ENCODE measurements at places on chromosomes 12 and 14. TPM values are rescaled to one million over a fixed set of nuclear protein-coding genes. Genes with fewer than 3 reads are reported as not detected.

DNA sequence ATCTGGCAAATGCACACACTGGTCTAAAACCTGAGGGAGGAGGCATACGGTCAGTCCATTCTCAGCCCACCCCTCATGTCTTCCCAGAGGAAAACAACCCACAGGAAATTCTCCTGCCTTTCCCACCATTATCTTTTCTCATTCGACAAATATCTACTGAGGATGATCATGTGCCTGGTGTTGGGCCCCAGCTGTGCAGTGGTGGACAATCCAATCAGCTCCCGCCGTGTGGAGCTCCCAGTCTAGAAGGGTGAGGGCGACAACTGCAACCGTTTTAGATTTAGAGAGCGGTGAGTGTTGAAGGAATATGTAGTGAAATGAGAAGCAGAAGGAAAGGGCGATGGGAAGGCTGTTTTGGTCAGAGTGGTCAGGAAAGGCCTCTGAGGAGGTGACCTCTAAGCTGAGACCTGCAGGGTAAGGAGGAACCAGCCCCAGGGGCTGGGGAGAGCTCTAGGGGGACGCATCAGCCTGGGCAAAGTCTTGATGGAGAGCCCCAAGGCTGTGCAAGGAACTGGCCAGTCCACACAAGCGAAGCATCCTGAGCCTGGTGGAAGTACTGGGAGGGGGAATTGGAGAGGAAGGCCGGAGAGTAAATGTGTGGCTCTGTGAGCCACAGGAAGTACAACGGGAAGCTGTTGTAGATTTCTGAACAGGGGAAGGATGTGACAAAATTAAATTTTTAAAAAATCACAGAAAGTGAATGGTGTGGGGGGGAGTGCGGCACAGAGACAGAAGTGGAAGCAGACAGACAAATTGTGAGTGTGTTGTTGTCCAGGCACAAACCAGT lies 192.8 kb downstream of the NTF3 start:
- no peak for DNase-seq

DNA sequence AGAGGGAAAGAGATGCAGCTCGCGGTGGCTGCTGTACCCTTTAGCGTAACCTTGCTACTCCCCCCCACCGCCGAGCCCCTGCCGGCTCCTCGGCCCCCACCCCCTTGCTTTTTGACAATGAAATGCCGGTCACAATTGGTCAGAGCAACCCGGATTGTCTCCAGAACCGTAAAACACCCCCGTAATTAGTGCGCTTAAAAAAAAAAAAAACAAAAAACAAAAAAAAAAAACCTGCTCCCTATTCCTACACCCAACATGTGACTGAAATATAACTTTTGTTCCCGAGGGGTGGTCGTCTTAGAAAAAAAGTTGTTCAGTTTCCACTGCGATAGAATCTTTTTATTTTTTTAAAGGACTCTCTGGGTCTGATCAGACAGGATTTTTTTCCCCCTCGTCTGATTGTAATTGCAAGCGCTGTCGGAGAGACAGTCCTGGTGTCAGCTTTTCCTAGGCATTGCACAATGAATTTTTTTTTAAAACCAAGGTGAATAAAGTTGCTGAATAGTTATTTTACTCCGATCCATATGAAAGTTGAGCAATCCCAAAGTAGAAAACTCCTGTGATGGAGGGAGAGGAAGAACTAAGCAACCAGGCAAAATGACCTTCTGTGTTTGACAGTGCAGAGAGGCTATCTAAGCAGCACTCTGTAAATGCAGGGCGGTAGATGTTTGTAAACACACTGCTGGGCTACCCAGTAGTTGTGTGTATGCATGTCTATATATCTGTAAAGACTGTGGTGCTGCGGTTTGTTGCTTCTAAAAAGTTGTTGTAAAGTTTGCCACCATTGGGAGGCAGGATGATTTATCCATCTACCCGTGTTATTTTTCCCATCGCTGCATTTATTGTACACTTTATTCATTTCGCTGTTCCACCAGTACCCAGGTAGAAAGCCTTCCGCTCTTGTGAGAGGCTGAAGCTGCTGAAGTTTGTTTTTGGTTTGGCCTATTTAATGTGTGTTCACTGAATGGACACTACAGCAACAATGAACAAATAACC lies 1.1 kb downstream of the ETV6 start:
- peak; percentile 41 for DNase-seq

- no peak for DNase-seq
Measured at GRCh38 chr12:28776220-28776619, 372.9 kb upstream of the FAR2 start.

KCNK10 gene
- not detected for total RNA-seq

DNA sequence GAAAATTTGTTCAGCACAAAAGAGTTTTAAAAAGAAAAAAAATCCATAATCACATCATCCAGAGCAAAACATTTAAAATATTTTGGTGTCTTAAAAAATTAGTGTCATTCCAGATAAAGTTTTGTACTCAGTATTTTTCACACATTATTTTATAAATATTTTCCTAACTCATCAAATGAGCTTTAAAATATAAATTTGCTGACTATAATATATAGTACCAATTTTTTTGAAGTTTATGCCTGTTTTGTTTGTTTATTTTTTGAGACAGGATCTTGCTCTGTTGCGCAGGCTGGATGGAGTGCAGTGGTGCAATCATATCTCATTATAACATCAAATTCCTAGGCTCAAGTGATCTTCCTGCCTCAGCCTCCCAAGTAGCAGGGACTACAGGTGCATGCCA lies 164.1 kb downstream of the SLC41A2 start:
- no peak for DNase-seq

- DNase-seq: peak; percentile 20
Measured at GRCh38 chr14:85417396-85417795, 112.5 kb upstream of the FLRT2 start.

- DNase-seq: no peak
Measured at GRCh38 chr12:51848326-51848727, at the start of gene FIGNL2. Gene FIGNL2 (minus strand): TSS chr12:51848718. CDS start chr12:51822413, 26,305 bp downstream.

GRCh38 chr12:128715485-128715884 lies 108.3 kb downstream of the SLC15A4 start:
- no peak for DNase-seq

DNA sequence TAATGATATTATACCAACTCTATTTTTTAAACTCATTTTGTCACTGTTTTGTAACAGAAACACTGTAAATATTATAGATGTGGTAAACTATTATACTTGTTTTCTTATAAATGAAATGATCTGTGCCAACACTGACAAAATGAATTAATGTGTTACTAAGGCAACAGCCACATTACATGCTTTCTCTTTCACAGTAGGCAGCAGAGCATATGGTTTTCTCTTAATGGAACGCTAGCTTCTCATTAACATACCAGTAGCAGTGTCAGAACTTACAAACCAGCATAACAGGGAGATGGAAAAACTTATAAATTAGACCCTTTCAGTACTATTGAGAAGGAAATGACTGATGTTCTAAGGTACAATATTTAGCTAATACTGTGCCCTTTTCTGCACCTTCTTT lies 398.8 kb downstream of the PRKD1 start:
- DNase-seq: no peak

GRCh38 chr12:46489951-46490388 lies 117.4 kb upstream of the SLC38A2 start:
- peak; percentile 18 for DNase-seq

- DNase-seq: no peak
Measured at GRCh38 chr14:105100910-105101309, 35.7 kb upstream of the GPR132 start.

- no peak for DNase-seq
Measured at GRCh38 chr14:53495846-53496343, 342.8 kb upstream of the DDHD1 start.

DNA sequence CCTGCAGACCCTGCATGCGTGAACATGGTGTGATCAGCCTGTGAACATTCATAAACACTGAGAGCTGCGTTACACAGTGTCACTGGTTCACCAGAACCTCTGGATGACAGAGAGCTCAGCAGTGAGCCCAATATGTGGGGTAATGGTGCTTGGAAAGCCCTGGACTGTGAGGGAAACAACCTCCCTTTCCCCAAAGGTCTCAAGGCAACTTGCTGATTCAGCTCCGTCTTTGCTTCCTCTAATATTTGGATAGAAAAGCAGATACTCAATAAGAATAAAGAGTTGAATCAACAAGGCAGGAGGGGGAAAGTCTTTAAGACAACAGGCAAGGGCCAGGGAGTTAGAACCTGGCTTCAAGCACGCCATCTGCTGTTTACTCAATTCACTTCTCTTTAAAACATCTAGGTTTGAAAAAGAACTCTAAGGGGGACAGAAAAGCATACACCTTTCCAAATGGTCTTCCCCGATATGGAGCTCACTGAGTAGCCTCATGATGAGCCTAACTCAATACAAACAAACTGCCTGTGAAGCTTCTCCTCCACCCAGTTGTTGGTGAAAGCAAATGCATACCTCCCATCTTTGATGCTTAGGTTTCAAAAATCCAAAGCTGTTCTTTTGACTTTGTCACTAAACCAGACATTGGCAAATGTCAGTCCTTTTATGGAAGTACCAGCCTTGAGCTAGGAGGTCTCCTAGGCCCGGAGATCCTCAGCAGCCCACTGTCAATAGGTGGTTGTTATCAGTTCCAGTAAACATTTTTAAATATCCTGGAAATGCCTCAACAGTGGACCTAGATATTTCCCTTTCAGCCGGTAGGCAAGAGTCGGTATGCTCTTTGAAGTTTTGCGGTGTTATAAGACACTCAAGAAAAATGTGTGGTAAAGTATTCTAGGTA lies 76.1 kb downstream of the SAMD4A start:
- DNase-seq: no peak

SERPINA3 gene
- 1.2 TPM for total RNA-seq

DNA sequence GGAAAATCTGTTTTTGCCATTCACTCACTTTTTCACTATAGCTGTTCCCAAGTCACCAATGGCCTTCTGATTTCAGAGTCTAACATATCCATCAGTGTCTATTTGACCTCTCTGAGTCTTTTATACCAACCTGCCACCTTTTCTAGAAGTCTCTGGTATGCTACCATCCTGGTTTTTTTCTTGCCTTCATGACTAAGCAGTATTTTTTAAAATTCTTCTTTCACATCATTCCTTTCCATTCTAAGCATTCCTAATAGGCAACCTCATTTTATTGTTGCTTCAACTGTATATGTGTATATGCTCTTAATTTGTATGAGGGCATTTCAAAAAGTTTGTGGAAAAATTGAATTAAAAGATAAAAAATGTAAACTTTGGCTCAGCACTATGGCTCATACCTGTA lies 5.0 kb downstream of the IRAK4 start:
- DNase-seq: no peak

SLC35F4 gene
- total RNA-seq: not detected

TARBP2 gene
- 49.6 TPM for total RNA-seq

PLBD1 gene
- total RNA-seq: 0.06 TPM

GRCh38 chr12:8950221-8950527 lies 729 bp upstream of the M6PR start:
- DNase-seq: no peak

DNA sequence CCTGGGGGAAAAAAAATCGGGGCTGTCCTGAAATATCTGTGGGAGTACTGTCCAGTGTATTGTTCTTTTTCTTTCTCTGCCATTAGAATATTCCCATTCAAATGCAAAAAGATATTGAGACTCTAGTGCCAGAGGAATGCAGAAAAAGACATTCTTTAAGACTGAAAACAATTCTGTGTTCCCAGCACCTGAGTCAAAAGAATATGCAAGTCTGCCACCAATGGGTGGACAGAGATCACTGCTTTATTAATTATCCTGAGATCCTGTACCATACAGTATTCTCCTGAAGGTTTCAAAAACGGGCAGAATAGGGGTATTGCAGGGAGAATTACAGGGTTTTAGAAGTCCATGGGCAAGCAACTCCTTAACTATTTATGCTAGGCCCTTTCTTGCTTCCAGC lies 361.8 kb downstream of the C12orf50 start:
- peak; percentile 53 for DNase-seq

- no peak for DNase-seq
Measured at GRCh38 chr12:14200598-14200997, 164.9 kb upstream of the ATF7IP start.

TTC5 gene
- 10.3 TPM for total RNA-seq

GRCh38 chr12:103499571-103499970 lies 3.8 kb upstream of the C12orf42 start:
- DNase-seq: no peak

- no peak for DNase-seq
Measured at GRCh38 chr12:106747973-106748436, 26.5 kb upstream of the RIC8B start.

TEP1 gene
- 17.2 TPM for total RNA-seq

OR6C65 gene
- total RNA-seq: not detected
